Breast epithelium (tissue), 4 donors: ENCODE measurements at places on chromosomes 6 and 20.

DNA sequence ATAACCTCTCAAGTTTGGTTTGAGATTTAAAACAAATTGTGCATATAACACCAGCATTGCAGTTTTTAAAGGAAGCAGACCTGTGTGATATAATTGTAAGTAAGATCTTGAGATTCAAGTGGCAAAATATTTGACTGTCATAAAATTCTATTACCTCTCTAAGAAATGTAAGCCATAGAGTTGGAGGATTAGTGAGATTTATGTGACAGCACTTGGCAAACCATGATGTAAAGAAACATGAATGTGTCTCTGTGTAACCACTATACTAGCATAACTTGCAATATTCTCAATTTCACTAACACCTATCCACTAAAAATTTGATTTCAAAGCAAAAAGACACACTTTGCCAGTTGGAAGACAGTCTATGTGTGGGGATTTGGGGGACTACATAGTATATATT is 190.2 kb upstream of the SSTR4 start:
- DNase-seq, result no peak

DNA sequence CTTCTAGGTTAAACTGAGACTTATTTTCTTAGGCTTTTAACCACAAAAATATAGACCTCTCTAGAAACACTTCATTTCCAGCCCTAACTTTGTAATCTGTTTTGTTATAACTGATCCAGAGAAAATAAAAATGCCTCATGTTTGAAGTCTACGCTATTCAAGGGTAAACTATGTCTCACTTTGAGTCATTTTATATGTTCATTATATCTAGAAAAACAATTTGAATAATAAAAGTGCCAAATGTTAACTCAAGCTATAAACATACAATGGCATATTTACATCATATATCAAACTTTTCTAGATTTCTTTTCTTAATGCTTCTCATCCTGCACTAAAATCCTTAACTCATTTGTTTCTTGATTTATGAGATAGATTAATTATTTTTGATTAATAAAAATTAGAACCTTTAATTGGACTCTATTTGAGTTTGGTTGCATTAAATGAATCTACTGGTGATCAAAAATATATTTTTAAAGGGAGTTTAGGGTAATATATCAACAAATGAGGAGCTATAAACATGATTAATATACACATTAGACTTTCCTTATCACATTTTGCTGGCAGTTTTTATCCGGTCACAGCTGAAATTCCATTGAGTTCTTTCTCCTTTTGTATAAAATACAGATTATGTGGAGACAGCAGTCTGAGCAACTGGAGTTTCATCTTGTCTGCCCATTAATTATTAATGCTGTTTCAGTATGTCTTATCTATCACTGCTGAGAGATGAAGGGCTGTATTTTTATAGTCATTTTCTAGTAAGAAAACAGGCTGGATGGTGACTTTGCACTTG is 246.5 kb downstream of the TBX18 start:
- DNase-seq, result no peak

DNA sequence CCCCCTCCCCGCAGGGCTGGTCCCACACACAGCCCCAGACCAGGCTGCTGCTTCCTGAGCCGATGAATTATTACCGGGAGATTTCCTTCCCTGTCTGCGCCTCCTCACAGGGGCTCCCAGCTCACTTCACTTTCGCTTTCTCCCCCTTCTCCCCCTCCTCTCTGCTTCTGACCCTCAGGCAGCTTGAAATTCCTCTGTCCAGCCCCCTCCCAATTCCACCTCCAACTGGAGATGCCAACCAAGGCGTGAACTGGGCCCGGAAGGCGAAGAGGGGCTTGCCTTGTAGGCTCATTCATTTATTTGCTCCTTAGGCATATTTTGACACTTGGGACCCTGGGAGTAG is 1.7 kb upstream of the TCF15 start:
- no peak for DNase-seq

- no peak for DNase-seq
Observed at GRCh38 chr6:140970485-140970884, 1162.2 kb upstream of the GJE1 start.

- DNase-seq, result no peak
Observed at GRCh38 chr6:157830354-157831017, 7.4 kb downstream of the SNX9 start.

- DNase-seq, result no peak
Observed at GRCh38 chr6:24584382-24584720, 61.6 kb downstream of the KIAA0319 start.

- no peak for DNase-seq
Observed at GRCh38 chr6:30782425-30783014, 38.2 kb upstream of the IER3 start.
